Cardiac fibroblast (primary cell): ENCODE measurements at places on chromosomes 7 and 10.
A peak's percentile ranks its signal among the peaks of the same experiment; 100 is the strongest.

GRCh38 chr7:36764929-36765328 is 40.6 kb upstream of the AOAH start:
- DNase-seq, result peak; percentile 40

- peak; percentile 22 for DNase-seq
These were observed 251.9 kb upstream of the KCND2 start for GRCh38 chr7:120021085-120021484.

DNA sequence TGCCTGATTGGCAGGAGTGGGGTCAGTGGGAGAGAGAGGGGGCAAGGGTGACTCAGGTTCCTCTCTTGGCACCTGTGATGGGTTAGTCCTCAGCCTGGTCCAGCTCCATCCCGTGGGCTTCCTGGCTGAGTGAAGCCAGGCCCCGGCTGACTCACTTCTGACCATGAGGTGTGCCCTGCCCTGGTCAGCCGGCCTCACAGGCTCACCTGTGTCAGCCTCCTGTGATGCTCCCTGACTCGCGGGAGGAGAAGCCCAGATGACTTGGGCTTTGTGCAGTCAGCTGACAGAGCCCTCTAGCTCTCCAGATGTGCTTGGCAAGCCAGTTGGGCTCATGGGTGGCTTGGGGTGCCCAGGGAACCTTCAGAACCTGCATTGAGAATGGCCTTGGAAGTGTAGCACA is 16.0 kb upstream of the PPIF start:
- peak; percentile 32 for DNase-seq

DNA sequence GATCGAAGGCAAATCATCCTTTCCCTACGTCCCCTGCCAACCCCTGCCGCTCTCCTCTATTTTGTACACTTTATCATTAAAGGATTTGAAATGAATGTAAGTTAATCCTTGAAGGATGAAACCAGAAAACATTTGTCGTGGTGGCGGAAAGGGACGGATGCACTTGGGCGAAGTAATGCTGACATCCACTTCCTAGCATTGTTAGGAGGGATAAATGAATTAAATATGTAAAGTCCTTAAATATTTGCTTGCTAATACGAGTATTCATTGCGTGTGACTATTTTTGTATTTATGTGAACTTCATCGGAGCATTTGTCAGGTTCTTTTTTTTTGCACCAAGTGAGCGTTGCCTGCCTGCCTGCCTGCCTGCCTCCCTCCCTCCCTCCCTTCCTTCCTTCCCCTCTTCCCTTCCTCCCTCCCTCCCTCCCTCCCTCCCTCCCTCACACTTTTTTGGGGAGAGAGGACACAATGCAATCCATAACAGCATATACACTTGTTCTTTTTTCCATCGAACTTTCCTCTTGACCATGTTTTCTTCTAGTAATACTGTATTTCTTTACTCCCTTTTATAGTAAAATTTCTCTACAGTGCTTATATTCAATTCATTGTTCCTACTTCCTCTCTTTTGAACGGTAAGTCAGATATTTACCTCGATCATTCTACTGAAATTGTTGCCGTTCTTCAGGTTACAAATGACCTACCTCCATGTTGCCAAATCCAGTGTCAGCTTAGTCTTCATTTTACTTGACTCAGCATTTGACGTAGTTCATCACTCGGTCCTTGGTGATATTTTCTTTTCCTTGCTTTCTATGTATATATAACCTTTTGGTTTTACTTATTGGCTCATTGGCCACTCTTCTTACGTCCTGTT is 831 bp downstream of the CCDC7 start:
- DNase-seq, result peak; percentile 54

DNA sequence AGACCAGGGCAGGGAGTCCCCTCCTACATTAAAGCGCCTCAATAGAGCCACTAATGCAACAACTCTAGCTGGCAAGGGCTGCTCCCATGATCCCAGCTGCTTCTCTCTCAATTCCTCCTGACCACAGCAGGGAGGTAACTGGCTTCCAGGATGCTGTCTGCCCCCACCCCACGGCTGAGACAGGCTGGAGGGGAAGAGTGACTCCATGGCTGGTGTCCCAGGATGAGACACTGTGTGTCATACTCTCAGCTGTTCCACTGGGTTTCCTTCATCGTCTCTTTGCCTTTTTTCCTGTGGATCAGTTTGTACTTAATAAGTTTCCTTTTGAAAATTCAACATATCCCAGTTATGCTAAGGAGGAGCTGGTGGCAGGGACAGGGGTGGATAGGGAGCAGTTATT is 27.7 kb upstream of the MYH16 start:
- DNase-seq, result peak; percentile 48

- DNase-seq, result peak; percentile 32
These were observed 102.5 kb downstream of the RAMP3 start for GRCh38 chr7:45259966-45260646.

- peak; percentile 64 for DNase-seq
These were observed 827.7 kb downstream of the TNS3 start for GRCh38 chr7:46754140-46754720.

DNA sequence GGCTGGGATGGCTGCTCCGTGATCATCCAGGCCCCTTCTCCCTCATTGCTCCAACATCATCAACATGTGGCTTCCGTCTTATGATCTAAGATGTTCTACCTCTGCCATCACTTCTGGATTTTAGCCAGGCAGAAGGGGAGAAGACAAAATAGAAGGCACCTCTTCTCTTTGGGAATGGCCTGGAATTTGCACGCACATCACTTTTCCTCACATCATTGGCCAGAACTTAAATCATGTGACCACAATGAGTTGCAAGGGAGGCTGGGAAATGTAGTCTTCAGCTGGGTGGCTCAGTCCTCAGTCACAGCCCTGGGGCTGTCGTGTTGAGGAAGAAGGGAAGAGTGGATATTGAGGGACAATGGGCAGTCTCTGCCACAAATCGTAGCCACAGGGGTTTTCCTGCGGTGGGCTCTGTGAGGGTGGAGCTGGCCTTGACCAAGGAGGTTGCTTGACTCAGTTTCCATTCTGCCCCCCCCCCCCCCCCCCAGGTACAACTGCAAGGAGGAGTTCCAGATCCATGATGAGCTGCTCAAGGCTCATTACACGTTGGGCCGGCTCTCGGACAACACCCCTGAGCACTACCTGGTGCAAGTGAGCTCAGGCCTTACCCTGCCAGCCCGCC is 50.3 kb downstream of the PALD1 start:
- peak; percentile 55 for DNase-seq

- DNase-seq, result peak; percentile 52
These were observed 151.4 kb upstream of the PITRM1 start for GRCh38 chr10:3323865-3324498.
